ENCODE measurements at places on chromosomes 3 and 15. TPM values are rescaled to one million over a fixed set of nuclear protein-coding genes. Genes with fewer than 3 reads are reported as not detected.

SEC62 gene
- 11.0 TPM for total RNA-seq

CAMK2N2 gene
- total RNA-seq = 0.95 TPM

PDCD7 gene
- 13.3 TPM for total RNA-seq

DNA sequence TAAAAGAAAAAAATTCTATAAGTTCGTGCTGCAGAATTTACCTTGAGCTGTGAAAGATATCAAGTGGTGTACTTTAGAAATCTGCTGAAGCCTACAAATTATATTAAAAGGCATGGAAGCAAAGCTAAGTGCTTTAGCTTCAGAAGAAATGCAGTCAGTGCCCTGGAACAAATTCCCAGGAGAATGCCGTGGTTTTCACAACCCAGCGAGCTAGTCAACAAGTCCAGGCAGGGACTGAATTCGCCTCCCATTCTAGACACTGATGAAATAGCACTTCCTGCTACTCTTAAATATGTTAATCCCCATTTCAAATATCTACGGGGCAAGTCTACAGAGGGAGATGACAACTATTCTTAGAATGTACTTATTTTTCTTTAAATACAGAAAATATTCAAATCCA, 326.4 kb upstream of the IGF1R start:
- peak; percentile 16 for DNase-seq

DNA sequence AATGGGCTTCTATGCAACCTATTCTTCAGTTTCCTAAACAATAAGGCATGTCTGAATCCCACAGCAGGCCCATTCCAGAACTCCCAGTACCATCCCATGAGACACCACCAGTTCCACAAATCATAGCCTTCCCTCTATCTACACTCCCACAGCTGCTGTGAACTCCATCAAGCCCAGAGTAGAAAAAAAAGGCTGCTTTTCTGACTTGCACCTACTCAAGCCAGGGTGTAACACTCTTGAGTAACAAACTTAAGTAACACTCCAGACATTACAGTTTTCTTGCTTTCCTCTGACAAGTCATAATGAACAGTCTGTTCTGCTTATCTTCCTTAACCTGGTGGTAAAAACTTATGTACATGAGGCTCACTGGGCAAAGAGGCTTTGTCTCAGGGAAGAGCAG, 283.1 kb downstream of the NFKBIZ start:
- DNase-seq = no peak

- DNase-seq = peak; percentile 90
Measured at GRCh38 chr3:50237754-50238548, 1.9 kb downstream of the GNAI2 start.

CP gene
- not detected for total RNA-seq

GRCh38 chr3:124995460-124995994, 60.3 kb downstream of the HEG1 start:
- DNase-seq = peak; percentile 45

ADPRH gene
- 2.5 TPM for total RNA-seq

LRRC28 gene
- total RNA-seq = 12.1 TPM

NR1I2 gene
- total RNA-seq = 1.3 TPM

GRCh38 chr3:63977893-63978292, 45.4 kb downstream of the PSMD6 start:
- no peak for DNase-seq

DNA sequence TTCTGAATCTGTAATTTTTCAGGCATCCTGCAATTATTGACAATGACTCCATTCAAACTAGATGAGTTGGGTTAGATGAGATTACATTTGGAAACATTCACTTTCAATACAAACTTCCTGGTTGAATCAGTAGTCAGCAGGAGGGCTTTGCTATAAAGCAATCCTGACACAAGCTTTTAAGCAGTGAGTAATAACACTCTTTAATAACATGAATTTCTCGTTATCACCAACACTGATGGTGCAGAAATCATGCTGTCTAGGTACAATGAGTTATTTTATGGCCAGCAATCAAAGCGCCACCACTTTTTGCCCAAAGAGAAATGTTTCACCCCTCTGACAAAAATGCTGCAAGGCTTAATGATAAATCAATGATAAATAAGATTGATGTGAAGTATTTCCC, 474.8 kb upstream of the CNTN4 start:
- no peak for DNase-seq

- no peak for DNase-seq
Measured at GRCh38 chr3:126019683-126020082, 50.7 kb downstream of the ROPN1B start.

DNA sequence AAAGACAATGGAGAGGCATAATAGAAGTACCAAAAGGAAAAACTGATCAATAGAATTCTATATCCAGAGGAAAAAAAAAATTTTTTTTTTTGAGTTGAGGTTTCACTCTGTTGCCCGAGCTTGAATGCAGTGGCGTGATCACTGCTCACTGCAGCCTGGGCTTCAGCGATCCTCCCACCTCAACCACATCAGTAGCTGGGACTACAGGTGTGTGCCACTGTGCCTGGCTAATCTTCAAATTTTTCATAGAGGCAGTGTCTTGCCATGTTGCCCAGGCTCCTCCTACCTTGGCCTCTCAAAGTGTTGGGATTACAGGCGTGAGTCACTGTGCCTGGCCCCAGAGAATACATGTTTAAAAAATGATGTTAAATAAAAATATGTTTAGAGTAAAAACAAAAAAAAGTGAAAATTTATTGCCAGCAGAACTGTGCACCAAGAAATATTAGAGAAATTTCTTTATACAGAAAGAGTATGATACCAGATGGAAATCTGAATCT, 154.3 kb upstream of the ZBTB20 start:
- DNase-seq = peak; percentile 16

MRPL47 gene
- total RNA-seq = 134 TPM

- DNase-seq = no peak
Measured at GRCh38 chr3:195209083-195209846, 61.7 kb downstream of the XXYLT1 start.

- DNase-seq = no peak
Measured at GRCh38 chr15:80475572-80475971, 71.4 kb downstream of the ARNT2 start.

DNA sequence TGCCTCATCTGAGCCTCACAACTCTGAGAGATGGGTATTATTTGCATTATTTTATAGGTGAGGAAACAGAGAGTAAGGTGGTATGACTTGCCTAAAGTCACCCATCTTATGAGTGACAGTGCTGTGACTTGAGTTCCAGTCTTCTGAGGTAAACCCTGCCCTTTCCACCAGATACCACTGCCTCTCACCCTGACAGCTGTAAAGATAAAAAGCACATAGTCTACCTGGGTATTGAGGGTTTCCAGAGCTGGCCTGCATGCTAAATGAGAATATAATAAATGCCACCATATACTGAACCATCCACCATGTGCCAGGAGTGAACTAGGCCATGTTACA, 25.6 kb downstream of the RASGRP1 start:
- no peak for DNase-seq

AGTR1 gene
- total RNA-seq = not detected

ZNF80 gene
- not detected for total RNA-seq

PTH1R gene
- total RNA-seq = not detected

DNA sequence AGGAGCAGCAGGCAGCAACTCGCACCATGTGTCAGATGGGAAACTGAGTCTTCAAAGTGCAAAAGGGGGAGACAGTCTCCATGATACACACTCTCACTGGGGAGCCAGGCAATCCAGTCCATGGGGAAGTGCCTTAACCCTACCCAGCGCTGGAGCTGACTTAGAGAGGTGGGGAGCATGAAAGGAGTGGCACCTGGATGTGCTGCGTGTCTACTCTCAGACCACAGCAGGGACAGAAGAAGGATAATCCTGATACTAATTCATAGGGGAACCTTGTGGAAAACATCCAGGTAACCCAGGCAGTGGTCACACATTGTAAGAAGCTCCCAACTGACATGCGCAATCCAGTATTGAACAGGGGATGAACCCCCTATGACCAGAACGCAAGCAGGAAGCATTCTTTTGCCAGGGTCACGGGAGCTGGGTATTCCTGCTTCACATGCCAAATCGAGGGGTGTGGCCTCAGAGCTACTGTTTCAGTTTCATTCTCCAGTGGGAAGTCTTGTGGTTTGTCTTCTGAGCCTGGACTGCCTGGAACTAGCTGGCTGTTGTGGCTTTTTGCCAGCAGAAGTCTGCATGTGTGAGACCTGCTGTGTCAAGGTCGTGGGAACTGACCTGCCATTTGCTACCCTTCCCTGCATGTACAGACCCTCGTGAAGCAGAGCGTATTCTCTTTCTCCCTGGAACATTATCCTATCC, 367.6 kb upstream of the NDN start:
- DNase-seq = peak; percentile 87

SEC22A gene
- 45.1 TPM for total RNA-seq

MAP3K13 gene
- 13.1 TPM for total RNA-seq

DNA sequence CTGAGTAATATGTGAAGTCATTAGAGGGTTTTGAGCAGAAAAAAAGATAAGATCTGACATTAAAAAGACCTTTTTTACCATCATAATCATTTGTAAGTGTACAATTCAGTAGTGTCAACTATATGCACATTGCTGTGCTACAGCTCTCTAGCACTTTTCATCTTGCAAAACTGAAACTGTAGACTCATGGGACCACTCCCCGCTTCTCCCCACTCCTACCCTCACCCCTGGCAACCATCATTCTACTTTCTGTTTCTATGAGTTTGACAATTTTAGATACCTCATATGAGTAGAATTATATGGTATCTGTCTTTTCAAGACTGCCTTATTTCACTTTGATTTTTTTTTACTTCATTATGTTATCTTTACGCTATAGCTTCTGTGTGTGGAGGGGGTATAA, 112.8 kb downstream of the NSUN3 start:
- DNase-seq = no peak

SLC24A5 gene
- not detected for total RNA-seq

- DNase-seq = no peak
Measured at GRCh38 chr3:31892916-31893573, 88.0 kb downstream of the OSBPL10 start.

SEMA5B gene
- total RNA-seq = not detected

DNA sequence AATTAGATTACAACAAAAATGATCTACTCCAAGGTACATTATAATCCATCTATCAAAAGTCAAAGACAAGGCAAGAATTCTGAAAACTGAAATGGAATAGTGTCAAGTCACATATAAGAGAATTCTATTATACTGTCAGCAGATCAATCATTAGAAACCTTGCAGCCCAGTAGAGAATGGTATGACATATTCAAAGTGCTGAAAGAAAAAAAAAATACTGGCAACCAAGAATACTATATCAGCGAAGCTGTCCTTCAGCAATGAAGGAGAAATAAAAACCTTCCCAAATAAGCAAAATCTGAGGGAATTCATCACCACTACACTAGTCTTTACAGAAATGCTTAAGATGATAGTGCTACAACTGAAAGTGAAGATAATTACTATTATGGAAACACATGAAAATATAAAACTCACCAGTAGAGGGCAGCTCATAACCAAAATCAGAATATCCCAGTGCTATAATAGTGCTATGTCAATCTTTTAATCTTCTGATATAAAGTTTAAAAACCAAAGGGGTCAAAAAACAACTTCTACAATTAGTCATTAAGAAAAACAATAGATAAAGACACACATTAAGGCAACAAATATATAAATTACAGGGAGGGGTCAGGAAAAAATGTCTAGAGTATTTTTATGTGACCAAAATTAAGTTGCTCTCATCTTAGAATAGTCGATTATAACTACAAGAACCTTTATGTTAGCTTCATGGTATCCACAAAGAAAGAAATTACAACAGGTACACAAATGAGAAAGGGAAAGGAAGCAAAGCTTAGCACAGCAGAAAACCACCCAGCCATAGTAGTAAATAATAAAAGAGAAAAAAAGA, 190.7 kb upstream of the CNTN6 start:
- no peak for DNase-seq

DGKG gene
- 20.5 TPM for total RNA-seq

- DNase-seq = no peak
Measured at GRCh38 chr3:195868866-195869412, 39.4 kb downstream of the TNK2 start.

ATP13A4 gene
- not detected for total RNA-seq

- peak; percentile 34 for DNase-seq
Measured at GRCh38 chr3:168040607-168041208, 55.0 kb downstream of the GOLIM4 start.

GPR87 gene
- 0.77 TPM for total RNA-seq

ARPP19 gene
- total RNA-seq = 409 TPM

SLC22A13 gene
- total RNA-seq = 0.91 TPM

DNA sequence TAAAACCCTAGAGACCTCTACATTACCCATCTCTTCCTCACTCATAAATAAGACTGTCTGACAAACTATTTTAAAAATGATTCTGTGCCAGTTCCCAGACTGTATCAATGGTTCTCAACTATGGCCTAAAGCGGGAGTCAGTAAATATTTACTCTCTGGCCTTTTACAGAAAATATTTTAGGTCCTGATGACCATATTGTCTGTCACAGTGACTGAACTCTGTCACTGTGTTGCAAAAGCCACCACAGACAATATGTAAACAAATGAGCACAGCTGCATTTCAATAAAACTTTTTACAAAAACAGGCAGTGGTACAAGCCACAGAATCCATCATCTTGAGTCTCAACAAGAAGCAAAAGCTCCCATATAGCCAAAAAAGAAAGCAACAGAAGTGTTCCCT, 45.4 kb downstream of the PLOD2 start:
- no peak for DNase-seq

- DNase-seq = no peak
Measured at GRCh38 chr3:55471522-55472280, 15.4 kb downstream of the WNT5A start.

GRCh38 chr15:75214293-75215096, 12.8 kb downstream of the C15orf39 start:
- DNase-seq = no peak

DNA sequence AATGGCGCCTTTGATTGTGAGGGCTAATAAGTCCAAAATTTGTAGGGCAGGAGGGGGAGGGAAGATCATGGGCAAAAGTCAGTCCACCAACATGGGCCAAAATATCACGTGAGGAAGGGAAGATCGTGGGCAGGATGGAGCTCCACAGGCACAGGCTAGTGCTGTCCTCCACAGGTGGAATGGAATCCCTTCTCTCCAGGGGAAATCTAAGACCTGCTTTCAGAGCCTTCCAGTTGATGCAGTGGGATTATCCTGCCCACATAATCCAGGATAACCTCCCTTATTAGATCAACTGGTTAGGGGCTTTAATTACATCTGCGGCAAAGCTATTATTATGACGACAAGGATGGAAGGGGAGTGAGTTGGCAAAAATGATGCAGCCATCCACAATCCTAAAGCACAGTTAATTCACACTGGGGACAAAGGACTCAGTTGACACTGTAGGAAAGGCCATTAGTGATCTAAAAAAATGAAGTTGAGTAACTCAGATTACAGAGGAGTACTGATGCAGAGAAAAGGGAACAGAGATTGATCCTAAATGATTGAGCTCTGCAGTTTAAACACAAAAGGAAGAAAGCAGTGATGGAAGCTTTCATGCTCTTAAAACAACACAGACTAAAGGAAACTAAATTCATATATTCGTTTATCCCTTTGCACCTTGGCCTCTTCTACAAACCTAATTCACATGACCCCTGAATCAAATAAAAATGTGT, 159.8 kb downstream of the AKAP13 start:
- DNase-seq = no peak
